Activated CD8-positive, alpha-beta memory T cell treated with anti-CD3 and anti-CD28 coated beads for 48 hours (primary cell): ENCODE measurements at places on chromosomes 4 and X.

GRCh38 chr4:958314-958665 lies 15.1 kb downstream of the DGKQ start:
- no peak for DNase-seq

DNA sequence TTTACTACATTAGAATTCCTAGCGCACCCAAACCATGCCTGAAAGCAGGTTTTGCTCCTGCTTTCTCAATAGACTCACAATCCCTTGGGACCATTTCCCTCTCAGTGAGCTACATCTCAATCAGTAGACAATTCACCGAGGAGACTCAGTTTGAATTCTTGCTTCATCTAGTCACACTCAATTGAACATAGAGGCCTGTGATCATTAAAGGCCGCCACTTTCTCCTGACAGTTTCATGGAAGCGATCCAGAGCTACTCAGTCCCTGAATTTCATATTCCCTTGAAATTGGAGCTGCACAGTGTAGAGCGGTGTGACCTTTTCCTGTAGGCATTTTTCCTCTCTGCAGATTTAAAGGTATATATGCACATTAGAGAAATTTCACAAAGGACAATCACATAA lies 193.9 kb upstream of the SPOCK3 start:
- no peak for DNase-seq

- DNase-seq, result no peak
These were observed 64.5 kb downstream of the CDS1 start for GRCh38 chr4:84647312-84647884.

DNA sequence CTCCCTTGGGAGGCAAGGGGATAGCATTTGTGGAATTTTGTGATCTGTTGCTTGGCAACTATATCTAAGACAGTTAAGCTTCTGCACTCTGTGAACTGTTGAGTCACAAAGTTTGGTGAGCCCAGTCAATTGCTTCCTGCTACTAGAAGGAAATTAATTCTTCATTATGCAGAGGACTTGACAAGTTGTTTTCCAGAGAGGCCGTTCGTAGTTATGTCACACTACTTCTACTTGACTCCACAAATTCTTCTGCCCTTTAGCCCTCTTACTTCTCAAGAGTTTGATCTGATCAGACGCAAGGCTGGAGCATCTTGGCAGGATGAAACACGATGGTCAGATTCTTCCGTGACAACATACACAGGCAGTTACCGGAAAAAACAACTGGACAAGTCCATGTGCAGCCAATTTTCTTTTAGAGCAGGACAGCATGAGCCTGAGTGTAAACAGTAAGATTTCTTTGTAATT lies at the start of gene C4orf51:
TSS of gene C4orf51 (plus strand) at position 156 of the 465 bp plus-strand sequence. CDS start at position 214, 58 bp downstream.
- DNase-seq, result no peak

DNA sequence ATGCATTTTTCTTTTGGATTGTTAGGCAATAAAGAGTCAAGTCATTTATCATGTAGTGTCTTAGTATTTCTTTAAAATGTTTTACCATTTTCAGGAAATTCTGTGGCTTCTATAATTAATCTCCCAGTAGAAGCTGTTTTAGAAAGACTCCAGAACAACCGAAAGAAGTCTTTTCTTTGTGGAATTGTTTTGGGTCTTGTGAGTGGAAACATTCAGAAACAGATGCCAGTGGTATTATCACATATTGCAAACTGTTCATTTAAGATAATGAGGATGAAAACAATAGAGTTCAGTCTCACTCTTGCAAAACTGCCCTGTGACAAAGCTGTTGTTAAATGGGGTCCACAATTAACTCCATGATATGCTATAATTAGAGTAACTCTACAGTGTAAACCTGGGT lies 211.2 kb upstream of the KIT start:
- no peak for DNase-seq

- no peak for DNase-seq
These were observed 467.0 kb upstream of the CTSO start for GRCh38 chr4:156420623-156421022.

DNA sequence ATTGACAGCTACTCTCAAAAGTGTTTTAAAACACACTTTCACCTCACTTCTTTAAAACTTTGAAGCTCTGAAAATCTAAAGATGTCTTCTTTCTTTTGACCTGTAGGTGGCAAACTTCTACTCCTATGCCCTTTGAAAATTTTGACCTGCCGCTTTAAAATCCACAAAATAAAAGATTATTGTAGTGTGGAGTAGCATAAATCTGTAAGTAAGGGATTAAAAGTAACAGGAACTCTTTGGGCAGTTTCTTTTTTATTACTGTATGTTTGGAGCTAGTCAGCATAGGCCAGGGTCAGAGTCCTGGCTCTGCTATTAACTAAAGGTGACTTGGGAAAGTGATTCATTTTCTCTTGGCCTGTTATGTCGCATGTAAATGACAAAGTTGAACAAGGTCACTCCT lies 25.5 kb downstream of the BBS12 start:
- no peak for DNase-seq

DNA sequence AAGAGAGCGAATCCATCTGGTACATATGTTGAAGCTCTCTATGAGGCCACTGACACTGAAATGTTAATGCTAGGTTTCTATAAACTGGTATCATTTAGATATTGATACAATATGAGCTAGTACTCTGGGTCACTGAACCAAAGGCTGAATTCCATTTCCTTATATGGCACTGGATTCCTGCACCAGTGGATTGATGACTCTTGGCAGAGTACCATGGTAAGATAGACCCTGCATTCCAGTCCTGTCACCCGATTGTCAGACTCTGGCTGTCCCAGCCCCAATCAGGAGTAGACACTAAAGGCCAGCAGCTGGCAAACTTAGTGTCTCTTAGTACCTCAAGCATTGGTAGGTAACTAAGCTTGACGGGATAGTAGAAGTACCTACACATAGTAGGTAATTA lies 44.0 kb upstream of the EOLA2 start:
- no peak for DNase-seq

GRCh38 chr4:153222707-153223426 lies 18.6 kb downstream of the TRIM2 start:
- no peak for DNase-seq

- DNase-seq, result no peak
These were observed 181.6 kb upstream of the POU3F4 start for GRCh38 chrX:83326539-83326938.

GRCh38 chr4:71524756-71525155 lies 185.9 kb downstream of the SLC4A4 start:
- DNase-seq, result no peak

DNA sequence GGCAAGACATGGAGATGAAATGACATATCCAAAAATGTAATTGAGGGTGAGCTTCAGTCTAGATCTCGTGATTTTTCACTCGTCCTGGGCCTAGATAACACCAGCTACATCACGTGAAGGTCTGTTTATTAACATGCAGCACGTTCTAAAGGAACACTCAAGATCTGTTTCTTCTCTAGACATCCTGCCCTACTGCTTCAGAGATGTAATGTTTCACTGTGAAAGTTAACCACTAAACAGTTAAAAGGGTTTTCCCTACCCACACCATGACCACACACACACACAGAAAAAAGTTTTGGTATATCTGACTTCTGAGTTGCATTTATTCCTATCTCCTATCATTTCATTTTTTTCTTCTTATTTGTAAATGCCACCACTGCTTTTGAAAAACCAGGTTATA lies 52.3 kb upstream of the SMIM31 start:
- DNase-seq, result no peak

GRCh38 chrX:22467571-22467970 lies 194.9 kb downstream of the CBLL2 start:
- no peak for DNase-seq

GRCh38 chr4:6221851-6222760 lies 21.8 kb upstream of the JAKMIP1 start:
- no peak for DNase-seq

- no peak for DNase-seq
These were observed 212.7 kb downstream of the SH3BGRL start for GRCh38 chrX:81414630-81415029.

DNA sequence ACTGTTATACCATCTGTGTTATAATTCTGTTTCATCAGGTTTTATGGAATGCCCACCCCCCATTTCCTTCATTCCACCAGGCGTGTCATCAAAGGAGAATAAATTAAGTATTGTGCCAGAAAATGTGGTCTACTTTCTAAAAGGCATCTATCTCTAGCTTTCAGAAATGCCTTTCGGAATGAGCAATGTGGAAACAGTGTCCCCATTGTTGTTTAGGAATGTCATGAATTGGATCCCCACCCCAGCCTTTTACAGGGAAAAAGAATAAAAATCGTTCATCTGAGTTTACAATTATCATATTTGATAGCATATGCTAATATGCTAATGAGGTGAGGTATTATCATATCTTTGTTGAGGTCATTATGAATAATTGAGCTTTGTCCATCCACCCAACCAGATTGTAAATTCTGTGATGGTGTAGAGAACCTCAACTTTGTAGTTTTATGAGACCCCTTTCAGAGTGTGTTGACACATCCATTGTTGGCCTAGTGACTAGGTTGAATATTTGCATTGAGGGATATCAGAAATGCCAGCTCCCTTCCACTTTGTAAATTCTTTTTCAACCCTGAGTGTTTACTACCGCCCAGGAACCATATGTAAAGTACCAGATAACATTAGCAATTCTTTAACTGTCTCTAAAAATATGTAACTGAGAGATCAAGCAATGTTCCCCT lies 56.2 kb upstream of the CCDC160 start:
- no peak for DNase-seq

- no peak for DNase-seq
These were observed 234.7 kb downstream of the DKK2 start for GRCh38 chr4:106801386-106801785.

- DNase-seq, result no peak
These were observed 3.4 kb upstream of the ITGB1BP2 start for GRCh38 chrX:71298119-71298518.

DNA sequence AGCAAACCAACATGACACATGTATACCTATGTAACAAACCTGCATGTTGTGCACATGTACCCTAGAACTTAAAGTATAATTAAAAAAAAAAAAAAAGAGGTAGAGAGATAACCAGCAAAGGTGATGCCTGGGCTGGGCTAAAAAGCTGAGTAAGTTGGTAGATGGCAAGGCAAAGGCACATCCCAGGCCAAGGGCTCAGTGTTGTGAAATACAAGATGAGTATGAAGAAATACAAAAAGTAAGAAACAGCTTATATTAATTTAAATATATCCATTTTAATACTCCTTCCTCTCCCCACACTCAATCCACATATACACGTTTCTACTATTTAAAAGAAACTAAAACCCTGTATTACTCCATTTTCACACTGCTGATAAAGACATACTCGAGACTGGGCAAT lies 25.8 kb downstream of the TEC start:
- DNase-seq, result no peak

- DNase-seq, result no peak
These were observed 21.6 kb downstream of the PRIMPOL start for GRCh38 chr4:184671101-184671500.

DNA sequence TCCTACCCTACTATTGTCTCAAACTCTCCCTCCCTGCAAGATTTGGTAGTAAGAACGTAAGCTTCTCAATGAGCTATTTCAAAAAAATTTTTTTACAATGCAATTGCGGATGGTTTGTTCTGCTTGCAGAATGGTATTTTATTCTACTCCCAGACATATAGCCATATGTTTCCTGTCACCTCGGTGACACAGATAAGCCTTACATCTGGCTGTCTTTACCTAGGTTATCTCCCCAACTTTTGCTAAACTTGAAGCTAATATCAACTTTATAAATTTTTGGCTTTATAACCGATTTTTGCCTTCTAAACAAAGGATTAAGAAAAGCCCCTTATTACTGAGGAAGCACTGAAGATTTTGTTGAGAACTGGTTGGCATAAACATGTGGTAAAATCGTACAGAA lies 331.5 kb downstream of the TENM3 start:
- DNase-seq, result no peak

- no peak for DNase-seq
These were observed 196.9 kb downstream of the NSUN7 start for GRCh38 chr4:40946652-40947051.
